ENCODE measurements at places on chromosomes 5 and 9. TPM values are rescaled to one million over a fixed set of nuclear protein-coding genes. Genes with fewer than 3 reads are reported as not detected.

- DNase-seq, result no peak
Observed at GRCh38 chr9:19119246-19119645, 8.0 kb downstream of the PLIN2 start.

DNA sequence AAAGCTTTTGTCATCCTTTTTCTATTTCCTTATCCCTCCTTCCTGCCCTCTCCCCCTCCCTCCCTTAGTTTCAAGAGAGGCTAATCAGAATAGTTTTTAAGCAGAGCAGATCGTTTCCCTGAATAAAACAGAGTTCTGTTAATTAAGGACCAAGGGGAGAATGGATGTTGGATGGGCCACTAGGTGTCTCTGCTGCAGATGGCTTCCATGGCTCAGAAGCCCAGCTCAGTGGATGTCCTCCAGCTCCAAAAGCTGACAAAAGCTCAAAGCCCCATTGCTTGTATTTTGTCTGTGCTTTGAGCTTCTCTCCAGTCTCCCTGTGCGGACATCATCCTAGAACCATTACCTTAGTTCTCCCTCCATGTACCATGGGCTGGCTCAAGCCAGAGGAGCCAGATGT is 21.0 kb upstream of the NPR3 start:
- no peak for DNase-seq

The GDA gene
- total RNA-seq, result 2.4 TPM

The DHFR gene
- total RNA-seq, result 13.3 TPM

The SPINK4 gene
- not detected for total RNA-seq

DNA sequence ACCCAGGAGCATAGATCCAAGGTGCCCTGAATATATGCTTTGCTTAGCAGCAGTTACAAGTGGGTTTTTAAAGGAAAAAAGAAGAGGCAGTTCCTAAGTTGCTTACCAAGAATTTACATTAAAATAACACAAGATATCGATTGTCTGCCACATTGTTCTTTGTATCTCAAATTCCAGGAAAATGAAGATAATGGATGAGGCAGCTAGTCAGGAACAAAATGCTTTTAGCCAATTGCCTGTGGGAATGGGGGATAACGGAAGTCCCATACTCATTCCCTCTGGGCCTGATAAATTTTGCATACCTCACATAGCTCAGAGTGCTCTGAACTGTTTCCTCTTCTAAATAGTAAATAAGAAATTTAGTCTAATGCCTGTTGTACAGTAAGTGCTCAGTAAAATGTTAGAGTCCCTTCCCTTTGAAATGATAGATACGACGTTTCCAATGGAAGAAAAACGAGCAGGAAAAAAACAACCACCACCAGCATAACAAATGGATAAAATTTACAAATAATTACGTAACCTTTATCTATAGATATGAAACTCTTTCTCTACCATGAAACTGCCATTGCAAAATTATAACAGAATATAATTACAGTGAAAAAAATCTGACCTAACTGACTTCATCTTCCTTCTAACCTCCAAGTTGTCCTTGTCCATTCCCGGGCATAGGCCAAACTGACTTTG is 35.5 kb upstream of the TENT2 start:
- no peak for DNase-seq

DNA sequence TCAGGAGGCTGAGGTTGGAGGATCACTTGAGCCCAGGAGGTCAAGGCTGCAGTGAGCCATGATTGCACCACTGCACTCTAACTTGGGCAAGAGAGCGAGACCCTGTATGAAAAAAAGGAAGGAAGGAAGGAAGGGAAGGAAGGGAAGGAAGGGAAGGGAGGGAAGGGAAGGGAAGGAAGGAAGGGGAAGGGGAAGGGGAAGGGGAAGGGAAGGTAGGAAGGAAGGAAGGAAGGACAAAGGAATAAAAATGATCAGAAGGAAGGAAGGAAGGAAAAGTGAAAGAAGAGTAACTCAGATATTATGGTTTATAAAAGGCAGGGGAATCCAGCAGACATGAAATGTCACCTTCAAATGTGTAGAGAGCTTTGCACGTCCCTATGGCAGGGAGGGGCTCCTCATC is 64.4 kb downstream of the USP20 start:
- no peak for DNase-seq

The SOWAHA gene
- total RNA-seq, result 2.5 TPM

DNA sequence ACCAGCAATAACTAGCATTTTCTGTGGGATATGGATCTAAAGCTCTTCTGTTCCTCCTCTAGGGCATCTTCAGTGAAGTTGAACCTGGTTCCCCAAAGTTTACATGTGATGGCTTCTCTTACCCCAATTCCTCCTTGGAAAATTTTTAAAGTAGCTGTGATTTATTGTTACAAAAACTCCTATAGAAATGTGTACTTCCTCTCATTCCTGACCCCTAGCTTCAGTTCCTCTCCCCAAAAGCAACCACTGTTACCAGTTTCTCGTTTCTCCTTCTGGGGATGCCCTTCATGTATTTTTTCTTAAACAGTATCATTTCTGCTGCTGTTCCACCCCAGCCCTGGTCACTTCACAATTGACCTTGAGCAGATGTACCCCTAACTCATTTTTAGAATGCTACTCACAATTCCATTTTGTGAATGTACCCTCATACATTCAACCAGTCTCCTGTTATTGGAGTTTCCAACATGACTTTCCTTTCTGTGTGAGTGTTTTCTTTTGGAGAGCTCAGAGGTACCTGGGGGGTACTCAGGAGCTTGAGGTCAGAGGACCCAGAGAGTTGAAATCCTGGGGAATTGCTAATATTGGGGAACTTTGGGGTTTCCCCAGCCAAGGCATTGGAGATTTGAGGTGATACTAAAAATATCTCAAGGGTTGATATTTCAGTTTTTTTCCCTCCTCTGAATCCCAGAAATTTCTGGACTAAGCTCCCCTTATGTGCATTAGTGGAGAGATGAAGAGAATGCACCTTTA is 18.6 kb upstream of the GLRX start:
- no peak for DNase-seq

DNA sequence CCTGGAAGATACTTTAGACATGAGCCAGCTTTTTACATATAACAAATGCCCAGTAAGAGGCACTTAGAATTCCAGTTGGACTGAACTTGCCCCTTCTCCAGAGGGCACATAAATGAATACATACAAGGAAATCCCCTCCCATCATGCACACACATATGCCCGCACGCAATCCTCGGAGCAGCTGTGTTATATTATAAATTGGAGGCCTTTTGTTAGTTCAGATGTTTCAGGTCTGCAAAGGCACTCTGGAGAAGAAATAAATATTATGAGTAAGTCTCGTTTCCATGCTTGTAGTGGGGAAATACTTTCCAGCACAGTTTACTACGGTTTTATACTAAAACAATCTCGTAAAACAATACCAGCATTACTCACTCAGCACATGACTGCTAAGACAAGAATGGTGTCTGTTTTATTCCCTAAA is 17.6 kb upstream of the MUSK start:
- DNase-seq, result no peak

DNA sequence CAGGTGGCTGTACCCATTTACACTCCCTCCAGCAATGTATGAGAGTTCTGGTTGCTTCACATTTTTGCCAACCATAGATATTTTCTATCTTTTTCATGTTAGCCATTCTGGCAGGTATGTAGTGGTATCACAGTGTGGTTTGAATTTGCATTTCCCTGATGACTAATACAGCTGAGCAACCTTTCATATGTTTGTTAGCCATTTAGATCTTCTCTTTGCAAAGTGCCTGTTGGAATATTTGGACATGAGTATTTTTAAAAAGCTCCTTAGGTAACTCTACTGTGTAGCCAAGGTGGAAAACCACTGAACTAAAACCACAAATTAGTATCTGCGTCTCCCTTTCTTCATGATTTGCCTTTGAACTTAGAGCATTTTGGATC is 31.9 kb downstream of the IRF1 start:
- no peak for DNase-seq

- peak; percentile 82 for DNase-seq
Observed at GRCh38 chr5:14440582-14441431, 140.8 kb upstream of the OTULINL start.

DNA sequence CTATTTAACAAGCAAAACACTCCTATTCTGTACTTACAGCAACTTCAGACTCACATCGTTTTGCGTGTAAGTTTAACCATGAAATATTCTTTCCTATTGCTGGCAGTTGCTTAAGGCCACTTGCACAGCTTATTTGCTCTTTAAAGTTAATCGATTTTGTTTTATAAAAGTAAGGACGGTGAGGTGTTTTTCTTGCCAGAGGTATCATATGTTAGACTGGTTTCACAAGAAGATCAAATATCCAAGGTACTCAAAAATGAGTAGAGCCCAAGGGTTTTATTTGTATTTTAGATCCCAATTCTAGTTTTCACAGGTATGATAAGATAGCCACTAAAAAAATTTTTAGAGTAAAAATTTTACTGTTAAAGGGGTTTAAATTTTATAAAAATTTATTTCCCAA is 16.2 kb downstream of the CLINT1 start:
- no peak for DNase-seq

The OR4F3 gene
- not detected for total RNA-seq

The PSMB7 gene
- 87.6 TPM for total RNA-seq

The CEMIP2 gene
- total RNA-seq, result 111 TPM

- DNase-seq, result no peak
Observed at GRCh38 chr5:153158608-153159007, 331.9 kb upstream of the GRIA1 start.

GRCh38 chr5:143213851-143214363 is 189.6 kb downstream of the NR3C1 start:
- no peak for DNase-seq

The ADAMTSL1 gene
- total RNA-seq, result 61.8 TPM

The C5orf58 gene
- not detected for total RNA-seq

- DNase-seq, result no peak
Observed at GRCh38 chr9:79151791-79152190, 420.0 kb upstream of the TLE4 start.

The HTR4 gene
- total RNA-seq, result 0.13 TPM

The FAM200C gene
- 10.8 TPM for total RNA-seq

GRCh38 chr5:8905021-8905420 is 640.9 kb downstream of the SEMA5A start:
- no peak for DNase-seq

The OR1L8 gene
- total RNA-seq, result 0.85 TPM

DNA sequence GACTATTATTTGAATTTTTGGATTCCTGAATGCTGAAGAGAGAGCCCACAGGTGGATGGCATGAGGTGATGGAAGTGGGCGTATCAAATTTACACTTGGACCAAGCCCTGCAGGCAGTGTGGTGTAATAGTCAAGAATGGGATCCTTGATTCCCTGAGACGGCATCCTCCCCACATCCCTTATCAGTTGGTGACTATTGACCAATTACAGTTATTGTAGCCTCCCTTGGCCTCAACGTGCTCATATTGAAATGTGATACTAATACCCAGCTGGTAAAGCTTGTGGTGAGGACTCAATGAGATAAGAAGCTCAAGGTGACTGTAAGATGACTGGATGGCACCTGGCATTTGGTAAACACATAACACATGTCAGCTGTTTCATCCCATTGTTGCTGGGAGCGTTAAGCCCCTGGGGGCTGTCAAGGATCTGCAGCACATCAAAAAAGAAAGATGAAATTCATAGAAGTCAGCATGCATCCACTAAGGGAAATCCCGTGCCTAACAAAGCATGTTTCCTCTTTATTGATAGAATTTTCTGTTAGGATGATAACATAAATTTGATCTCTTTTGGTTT is 65.6 kb upstream of the IRX2 start:
- no peak for DNase-seq

GRCh38 chr9:107513464-107514100 is 24.0 kb upstream of the KLF4 start:
- no peak for DNase-seq

GRCh38 chr9:24035816-24036215 is 209.8 kb upstream of the ELAVL2 start:
- no peak for DNase-seq
